Right lobe of liver (tissue), 6 donors: ENCODE measurements at places on chromosomes 4 and X. TPM values are rescaled to one million over a fixed set of nuclear protein-coding genes. Genes with fewer than 3 reads are reported as not detected.

Gene GPRIN3
- total RNA-seq: 7.9 TPM

DNA sequence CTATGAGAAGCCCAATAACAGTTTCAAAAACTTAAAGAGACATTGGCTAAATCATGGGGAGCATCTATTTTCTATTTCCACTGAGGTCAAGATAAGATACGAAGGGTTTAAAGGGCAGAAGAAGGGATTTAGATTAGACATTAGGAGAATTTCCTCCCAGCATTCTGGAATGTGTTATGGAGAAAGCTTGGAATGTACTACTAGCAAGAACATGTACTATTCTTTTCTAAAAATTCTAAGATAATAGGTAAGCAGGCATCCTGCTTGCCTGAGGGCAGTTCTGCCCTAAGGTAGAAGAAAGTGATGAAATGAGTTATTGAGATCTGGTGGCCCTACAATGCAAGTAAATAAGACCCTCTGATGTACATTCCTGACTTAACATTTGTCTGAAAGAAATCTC, 279.2 kb downstream of the NR3C2 start:
- no peaks in the 10 kb centered on the region for H3K36me3 ChIP-seq
- no peak for DNase-seq
- H3K27me3 ChIP-seq: no peaks in the 10 kb centered on the region
- no peak overlapping the region for H3K27ac ChIP-seq
- no peak overlapping the region for H3K4me3 ChIP-seq
- H3K4me1 ChIP-seq: no peaks in the 10 kb centered on the region

Gene MAGEA3
- total RNA-seq: not detected

Gene SPANXA2
- not detected for total RNA-seq

Gene SYNPO2
- total RNA-seq: 10.5 TPM

- H3K4me1 ChIP-seq: no peaks in the 10 kb centered on the region
- H3K4me3 ChIP-seq: no peak overlapping the region
- DNase-seq: no peak
- H3K27ac ChIP-seq: no peak overlapping the region
Measured at GRCh38 chr4:92952897-92953296, 649.1 kb downstream of the GRID2 start.

DNA sequence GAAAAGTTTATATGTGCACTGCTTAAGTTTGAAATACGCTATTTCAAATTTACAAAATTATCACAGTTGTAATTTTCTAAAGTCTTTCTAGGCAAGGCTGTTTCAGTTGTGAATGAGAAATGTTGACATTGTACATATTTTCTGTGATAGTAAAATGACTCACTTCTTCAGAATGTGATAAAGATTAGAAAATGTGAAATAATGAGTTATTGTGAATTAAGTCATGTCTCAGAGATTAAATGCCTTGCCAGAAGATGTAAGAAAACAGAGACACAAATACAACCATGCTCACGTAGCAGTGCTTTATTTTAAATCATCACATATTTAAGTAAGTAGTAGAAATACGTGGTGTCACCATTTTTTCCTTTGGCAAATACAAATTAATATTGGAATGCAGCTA, 768 bp downstream of the CLCN4 start:
- peak overlapping the region; percentile 74 for H3K27ac ChIP-seq
- H3K36me3 ChIP-seq: no peaks in the 10 kb centered on the region
- peak overlapping the region; percentile 24 for H3K4me3 ChIP-seq

DNA sequence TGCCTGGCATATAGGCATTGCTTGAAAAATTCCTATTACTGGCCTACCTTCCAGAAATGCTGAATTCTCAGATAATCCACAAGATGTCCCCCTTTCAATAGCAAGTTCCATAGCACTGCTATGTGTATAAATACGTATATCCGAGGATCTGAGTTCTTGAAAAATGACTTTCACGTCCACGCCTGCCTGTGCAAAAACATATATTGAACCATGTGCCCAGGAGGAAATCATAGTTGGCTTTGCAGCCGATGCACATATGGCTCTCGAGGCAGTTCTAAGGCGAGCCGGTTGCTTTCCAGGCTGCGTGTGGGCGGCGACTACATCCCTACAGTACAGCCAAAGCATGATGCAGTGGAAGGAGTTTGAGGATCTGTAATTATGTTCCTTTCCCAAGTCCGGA, 55.4 kb upstream of the ESX1 start:
- no peak overlapping the region for H3K4me3 ChIP-seq
- H3K27ac ChIP-seq: no peak overlapping the region
- no peaks in the 10 kb centered on the region for H3K36me3 ChIP-seq
- H3K4me1 ChIP-seq: no peaks in the 10 kb centered on the region
- no peaks in the 10 kb centered on the region for H3K27me3 ChIP-seq

Gene TMEM144
- total RNA-seq: 1.6 TPM

Gene ABCG2
- 8.0 TPM for total RNA-seq

Gene DUX4
- total RNA-seq: not detected

Gene FREM3
- not detected for total RNA-seq

DNA sequence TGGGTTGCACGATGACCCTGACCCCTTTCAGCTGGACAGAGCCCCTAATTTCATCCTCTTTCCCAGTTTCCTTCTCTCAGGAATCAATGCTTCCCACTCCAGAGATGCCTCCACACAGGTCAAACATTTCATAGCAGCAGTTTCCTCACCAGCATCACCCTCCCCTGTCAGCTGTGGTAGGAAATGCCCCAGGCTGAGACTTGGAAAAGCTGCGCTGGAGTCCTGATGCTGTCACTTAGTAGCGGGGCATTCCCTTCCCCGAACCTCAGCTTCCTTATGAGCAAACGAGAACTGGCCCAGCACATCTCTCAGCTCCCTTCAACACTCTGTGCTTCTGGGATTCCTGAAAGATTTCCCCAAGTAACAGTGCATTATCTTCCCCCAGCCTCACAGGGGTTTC, 2.7 kb downstream of the GJB1 start:
- H3K4me3 ChIP-seq: no peak overlapping the region
- no peaks in the 10 kb centered on the region for H3K27me3 ChIP-seq
- H3K36me3 ChIP-seq: no peaks in the 10 kb centered on the region
- no peak overlapping the region for H3K27ac ChIP-seq
- DNase-seq: no peak

Gene TMEM271
- not detected for total RNA-seq

GRCh38 chr4:82594456-82594855, 32.7 kb upstream of the TMEM150C start:
- DNase-seq: no peak
- H3K4me3 ChIP-seq: no peak overlapping the region
- H3K27ac ChIP-seq: no peak overlapping the region
- no peaks in the 10 kb centered on the region for H3K27me3 ChIP-seq

- H3K36me3 ChIP-seq: no peaks in the 10 kb centered on the region
- H3K4me1 ChIP-seq: no peaks in the 10 kb centered on the region
- H3K4me3 ChIP-seq: no peak overlapping the region
- no peaks in the 10 kb centered on the region for H3K27me3 ChIP-seq
- no peak for DNase-seq
Measured at GRCh38 chrX:7283741-7284140, 135.8 kb upstream of the PUDP start.

- H3K36me3 ChIP-seq: no peaks in the 10 kb centered on the region
- H3K27ac ChIP-seq: no peak overlapping the region
- H3K4me3 ChIP-seq: no peak overlapping the region
- H3K27me3 ChIP-seq: no peaks in the 10 kb centered on the region
- no peak for DNase-seq
- H3K4me1 ChIP-seq: peaks cover 8% of the 10 kb centered on the region
Measured at GRCh38 chr4:26131711-26132110, 189.1 kb upstream of the RBPJ start.

DNA sequence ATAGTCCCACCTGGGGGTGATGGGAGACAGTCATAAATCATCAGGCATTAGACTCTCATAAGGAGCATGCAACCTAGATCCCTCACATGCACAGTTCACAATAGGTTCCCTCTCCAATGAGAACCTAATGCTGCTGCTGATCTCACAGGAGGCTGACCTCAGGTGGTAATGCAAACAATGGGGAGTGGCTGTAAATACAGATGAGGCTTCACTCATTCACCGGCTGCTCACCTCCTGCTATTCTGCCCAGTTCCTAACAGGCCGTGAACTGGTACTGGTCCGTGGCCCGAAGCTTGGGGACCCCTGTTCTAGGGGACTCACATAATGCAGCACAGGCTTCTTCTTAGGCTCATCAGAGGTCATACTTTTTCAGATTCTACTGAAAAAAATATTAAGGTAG, 625.9 kb upstream of the AGA start:
- H3K36me3 ChIP-seq: no peaks in the 10 kb centered on the region
- no peak for DNase-seq
- H3K27me3 ChIP-seq: no peaks in the 10 kb centered on the region
- H3K4me1 ChIP-seq: no peaks in the 10 kb centered on the region
- no peak overlapping the region for H3K27ac ChIP-seq
- no peak overlapping the region for H3K4me3 ChIP-seq

DNA sequence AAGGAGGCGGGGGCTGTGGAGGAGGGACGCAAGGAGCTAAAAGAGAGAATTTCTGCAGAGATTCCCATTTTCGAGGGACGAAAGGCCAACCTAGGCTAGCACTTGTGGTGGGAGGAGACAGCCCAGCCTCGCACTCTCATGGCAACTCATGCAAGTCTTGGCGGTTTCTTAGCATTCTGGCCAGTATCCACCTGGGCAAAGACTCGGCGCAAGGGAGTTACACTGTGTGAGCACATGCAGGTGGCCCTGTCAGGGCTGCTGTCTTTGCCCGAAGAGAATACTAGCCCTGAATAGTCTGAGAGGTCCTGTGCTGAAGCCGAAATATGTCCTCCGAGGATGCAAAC, 15.5 kb downstream of the MCF2 start:
- H3K27me3 ChIP-seq: no peaks in the 10 kb centered on the region
- H3K27ac ChIP-seq: no peak overlapping the region
- no peak for DNase-seq
- no peaks in the 10 kb centered on the region for H3K36me3 ChIP-seq

DNA sequence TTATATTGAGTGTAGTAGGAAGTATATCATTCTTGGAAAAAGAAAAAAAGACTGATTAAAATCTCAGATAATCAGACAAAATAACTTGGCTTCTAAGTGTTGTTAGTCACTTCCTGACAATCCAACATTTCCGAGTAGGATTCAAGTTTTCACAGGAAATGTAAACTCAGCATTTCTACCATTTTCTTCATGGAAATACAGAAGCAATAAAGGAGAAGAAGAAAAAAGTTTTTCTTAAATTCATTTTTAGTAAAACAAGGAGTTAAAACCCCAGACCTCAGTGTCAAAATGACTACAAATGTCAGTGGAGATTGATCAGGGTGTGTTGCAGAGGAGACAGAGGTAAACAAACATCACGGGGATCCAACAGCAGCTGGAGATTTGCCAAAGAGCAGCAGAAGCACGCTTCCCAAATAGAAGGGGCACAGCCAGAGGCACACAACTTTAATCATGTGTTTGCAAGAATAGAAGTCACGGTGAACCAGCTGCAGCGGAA, 129.3 kb upstream of the FAM9B start:
- H3K27ac ChIP-seq: no peak overlapping the region
- H3K4me3 ChIP-seq: no peak overlapping the region
- no peaks in the 10 kb centered on the region for H3K36me3 ChIP-seq
- no peak for DNase-seq

DNA sequence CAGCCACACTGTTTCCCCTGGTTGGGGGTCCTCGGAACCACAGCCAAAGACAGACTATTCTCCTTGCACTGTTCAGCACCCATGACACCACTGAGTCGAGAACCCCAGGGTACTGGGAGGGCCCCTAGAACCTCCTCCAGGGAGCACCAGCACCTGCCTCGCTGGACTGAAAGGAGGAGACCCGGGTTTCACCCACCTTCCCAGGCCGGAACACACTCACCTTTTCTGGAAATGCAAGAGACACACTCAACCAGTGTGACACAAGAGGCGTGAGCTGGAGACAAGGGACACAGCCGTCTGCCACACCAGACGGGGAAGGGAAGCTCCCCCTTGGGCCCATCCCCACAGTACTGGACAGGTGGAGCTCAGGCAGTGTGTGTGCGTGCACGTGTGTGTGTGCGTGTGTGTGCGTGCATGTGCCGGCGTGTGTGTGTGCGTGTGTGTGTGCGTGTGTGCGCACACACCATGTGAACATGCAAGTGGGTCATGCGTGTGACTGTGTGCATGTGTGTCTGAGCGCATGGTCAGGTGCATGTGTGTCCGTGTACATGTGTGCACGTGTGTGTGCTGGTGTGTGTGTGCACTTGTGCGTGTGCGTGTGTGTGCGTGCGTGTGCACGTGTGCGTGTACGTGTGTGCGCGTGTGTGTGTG, 128.8 kb upstream of the NKX1-1 start:
- DNase-seq: no peak
- H3K4me3 ChIP-seq: no peak overlapping the region
- H3K27ac ChIP-seq: no peak overlapping the region

GRCh38 chr4:46931981-46932380, 22.9 kb upstream of the COX7B2 start:
- H3K27ac ChIP-seq: no peak overlapping the region
- H3K27me3 ChIP-seq: no peaks in the 10 kb centered on the region

- no peak overlapping the region for H3K4me3 ChIP-seq
- no peaks in the 10 kb centered on the region for H3K27me3 ChIP-seq
- DNase-seq: no peak
- H3K36me3 ChIP-seq: no peaks in the 10 kb centered on the region
Measured at GRCh38 chrX:107542500-107542899, 85.8 kb upstream of the PRPS1 start.

Gene MUC7
- not detected for total RNA-seq

Gene GPRASP1
- total RNA-seq: 1.6 TPM

Gene AGTR2
- not detected for total RNA-seq
